ENCODE measurements at places on chromosomes 12 and 14. TPM values are rescaled to one million over a fixed set of nuclear protein-coding genes. Genes with fewer than 3 reads are reported as not detected.

Gene RPL10L
- total RNA-seq = not detected

Gene RTL1
- total RNA-seq = not detected

Gene KRT2
- not detected for total RNA-seq

Gene CACNA2D4
- 3.9 TPM for total RNA-seq

Gene B4GALNT1
- total RNA-seq = 1.3 TPM

Gene IL26
- total RNA-seq = not detected

Gene TDRD9
- total RNA-seq = 0.72 TPM

Gene FAM90A1
- not detected for total RNA-seq

Gene MBIP
- total RNA-seq = 10.8 TPM

Gene LBHD2
- not detected for total RNA-seq

Data from omental fat pad (tissue), 4 donors.